ENCODE measurements at places on chromosomes 6 and 20. TPM values are rescaled to one million over a fixed set of nuclear protein-coding genes. Genes with fewer than 3 reads are reported as not detected.

GRCh38 chr6:39958947-39959346 lies 24.7 kb upstream of the MOCS1 start:
- DNase-seq: no peak

The SAMD3 gene
- total RNA-seq: 43.4 TPM

The THBD gene
- 1.6 TPM for total RNA-seq

The ENPP1 gene
- 11.6 TPM for total RNA-seq

DNA sequence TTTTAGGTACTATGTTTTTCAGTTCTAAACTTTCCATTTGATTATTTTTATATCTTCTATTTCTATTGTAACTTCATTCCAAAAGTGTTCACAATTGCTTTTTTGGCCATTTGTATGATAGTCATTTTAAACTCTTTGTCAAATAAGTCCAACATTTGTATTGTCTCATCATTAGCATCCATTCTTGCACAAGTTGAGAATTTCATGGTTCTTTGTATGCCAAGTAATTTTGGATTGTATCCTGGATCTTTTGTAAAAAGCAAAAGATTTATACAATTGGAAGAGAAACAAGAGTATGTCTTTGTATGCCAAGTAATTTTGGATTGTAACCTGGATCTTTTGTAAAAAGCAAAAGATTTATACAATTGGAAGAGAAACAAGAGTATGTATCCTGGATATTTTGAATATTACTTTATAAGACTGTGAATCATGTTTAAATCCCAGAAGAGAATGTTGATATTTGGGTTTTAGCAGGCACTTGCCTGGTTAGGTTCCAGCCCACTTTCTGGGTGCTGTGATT lies 36.9 kb upstream of the NT5E start:
- no peak for DNase-seq

The FIG4 gene
- total RNA-seq: 24.3 TPM

- no peak for DNase-seq
Measured at GRCh38 chr20:41958391-41958790, 340.2 kb upstream of the CHD6 start.
